Astrocyte (in vitro differentiated cells and primary cell): ENCODE measurements at places on chromosomes 2 and 18. TPM values are rescaled to one million over a fixed set of nuclear protein-coding genes. Genes with fewer than 3 reads are reported as not detected.
A peak's percentile ranks its signal among the peaks of the same experiment; 100 is the strongest.

Gene CYP27C1
- 4.4 and 5.7 TPM in 2 replicates for total RNA-seq

Gene ID2
- 7.7 and 13.6 TPM in 2 replicates for total RNA-seq

Gene NAT8
- total RNA-seq, result not detected in 2 replicates

- DNase-seq, result no peak
Measured at GRCh38 chr2:120289221-120289906, 36.7 kb downstream of the RALB start.

DNA sequence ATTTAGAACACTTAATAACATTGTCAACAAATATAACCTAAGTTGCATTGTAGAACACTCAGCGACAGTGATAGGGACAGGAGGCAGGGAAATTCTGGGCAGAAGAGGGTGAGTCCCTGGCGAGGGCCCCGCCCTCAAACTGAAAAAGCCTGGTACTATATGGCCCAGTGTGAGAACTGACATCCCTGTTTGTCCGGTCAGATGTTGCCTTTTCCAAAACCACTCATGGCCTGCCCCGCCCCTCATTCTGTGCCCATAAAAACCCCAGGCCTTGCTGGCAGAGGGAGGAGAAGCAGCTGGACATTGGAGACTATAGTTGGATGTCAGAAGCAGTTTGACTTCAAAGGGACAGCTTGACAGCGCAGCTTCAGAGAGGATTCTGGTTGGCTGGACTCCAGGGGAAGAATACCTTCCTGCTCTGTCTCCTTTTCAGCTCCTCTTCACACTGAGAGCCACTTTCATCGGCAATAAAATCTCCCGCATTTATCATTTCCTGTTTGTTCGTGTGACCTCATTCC lies 47.0 kb downstream of the FAM117B start:
- DNase-seq, result no peak

GRCh38 chr2:128374001-128374710 lies 55.5 kb upstream of the HS6ST1 start:
- DNase-seq, result peak; percentile 93

GRCh38 chr2:10303694-10304378 lies 1.1 kb downstream of the HPCAL1 start:
- DNase-seq, result no peak

DNA sequence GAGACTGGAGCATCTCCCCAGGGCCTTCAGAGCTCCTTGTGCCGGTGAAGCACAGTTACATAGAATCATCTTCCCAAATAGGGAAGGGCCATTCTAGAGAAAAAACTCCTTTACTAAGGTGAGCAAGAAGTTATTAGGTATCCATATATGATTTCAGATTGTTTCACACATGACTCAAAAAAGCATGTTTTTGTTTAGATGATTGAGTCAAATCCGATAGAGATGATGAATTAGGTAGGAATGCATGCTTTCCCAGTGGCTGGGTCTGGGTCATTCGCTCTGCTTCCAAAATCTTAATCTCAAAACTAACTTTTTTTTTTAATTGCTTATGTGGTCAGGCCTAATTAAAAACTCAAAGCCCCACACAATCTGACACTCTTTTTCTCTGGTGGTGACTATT lies 3.8 kb downstream of the NT5C1B start:
- peak; percentile 6 for DNase-seq
